ENCODE measurements at places on chromosomes 4 and X.

- DNase-seq = no peak
Observed at GRCh38 chr4:26331380-26331950, 10.7 kb downstream of the RBPJ start.

DNA sequence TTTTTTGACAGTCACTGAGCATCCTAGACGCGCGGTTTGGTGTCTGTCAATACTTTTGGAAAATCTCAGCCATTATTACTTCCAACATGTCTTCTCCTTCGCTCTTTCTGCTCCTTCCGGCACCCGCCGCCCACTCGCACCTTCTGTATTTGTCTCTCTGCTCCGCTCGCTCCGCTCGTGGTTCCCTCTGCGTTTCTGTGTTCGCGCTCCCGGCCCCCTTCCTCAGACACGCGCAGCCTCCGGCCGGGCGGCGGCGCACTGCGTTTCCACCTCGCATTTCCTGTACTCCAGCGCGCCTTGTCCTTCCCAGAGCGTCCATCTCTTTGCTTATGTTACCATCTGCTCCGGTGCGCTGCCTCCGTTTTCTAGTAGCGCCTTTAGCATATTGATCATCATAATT, 21.1 kb downstream of the PDE6B start:
- DNase-seq = no peak

DNA sequence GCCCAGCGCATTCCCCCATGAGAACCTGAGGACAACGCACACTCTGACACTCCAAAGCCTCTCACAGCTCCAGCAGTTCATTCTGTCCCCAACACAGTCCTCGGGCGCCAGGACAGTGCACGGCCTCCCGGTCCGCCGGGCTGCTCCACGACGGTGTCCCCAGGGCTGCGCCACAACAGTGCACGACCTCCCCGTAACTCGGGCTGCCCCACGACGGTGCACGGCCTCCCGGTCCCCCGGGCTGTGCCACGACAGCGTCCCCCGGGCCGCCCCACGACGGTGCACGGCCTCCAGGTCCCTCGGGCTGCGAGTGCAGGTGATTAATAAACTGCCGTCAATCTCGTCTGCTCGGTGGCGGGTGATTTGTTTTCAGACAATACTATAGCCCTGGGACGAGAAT, 585.1 kb upstream of the FRG1 start:
- no peak for DNase-seq

DNA sequence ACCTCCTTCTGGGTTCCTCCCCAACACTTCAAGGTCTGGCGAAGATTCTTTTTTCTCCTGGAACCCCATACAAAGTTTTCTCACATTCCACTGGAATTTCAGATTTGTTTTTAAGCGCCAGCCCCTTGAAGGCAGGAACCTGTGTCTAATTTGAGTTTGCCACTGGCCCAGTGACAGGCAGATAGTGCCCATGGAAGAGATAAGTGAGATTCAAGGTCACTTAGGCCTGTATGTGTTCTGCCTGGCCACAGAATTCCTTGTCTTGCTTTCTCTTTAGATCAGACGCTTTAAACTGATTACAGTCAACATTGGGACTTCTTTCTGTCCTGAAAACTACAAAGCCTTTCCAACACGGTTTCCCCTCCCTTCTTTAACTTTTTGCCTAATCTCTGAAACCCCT, 11.2 kb downstream of the ATOH1 start:
- no peak for DNase-seq

GRCh38 chrX:120564925-120565324, 4.2 kb upstream of the CUL4B start:
- DNase-seq = no peak

DNA sequence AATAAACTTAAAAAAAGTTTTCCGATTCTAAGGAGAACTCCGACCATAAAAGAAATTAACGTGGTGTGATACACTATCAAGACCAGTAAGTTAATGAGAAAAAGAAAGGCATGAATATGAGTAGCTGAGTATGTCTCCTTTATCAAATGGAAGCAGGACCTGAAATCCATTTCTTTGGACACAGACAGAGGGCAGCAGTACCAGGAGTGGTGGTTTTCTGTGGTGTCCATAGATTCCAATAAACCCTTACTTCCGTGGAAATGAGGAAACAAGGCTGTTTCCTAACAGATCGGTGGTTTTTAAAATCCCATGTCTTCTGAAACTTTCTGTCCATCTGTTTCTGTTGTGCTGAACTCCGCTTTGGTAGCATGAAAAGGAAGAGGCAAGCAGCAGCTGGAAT, 128.5 kb upstream of the TSPAN5 start:
- no peak for DNase-seq

DNA sequence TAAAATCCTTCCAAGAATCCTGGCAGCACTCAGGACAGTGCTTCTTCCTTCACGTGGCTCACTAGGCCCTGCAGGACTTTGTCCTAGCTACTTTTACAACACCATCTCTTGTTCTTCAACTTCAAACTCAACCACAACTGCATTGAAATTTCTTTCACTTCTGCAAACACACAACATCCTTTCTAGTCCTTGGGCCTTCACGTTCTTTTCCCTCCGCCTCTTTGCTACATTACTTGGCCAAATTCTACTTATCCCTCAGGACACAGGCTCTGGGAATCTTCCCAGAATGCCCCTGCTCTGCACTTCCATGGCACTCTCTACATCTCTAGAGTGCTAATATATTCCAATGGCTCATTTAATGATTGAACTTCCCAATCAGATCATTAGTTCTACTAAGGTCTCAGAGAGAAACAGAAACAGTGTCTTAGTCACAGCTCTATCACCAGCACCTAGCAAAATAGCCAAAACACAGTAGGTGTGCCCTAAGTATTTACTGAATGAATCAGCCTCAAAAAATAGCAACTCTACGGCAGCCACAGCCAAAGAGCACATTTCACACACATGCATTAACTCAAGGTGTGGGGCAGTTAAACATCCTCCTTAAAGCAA, 73.3 kb downstream of the MANBA start:
- no peak for DNase-seq

GRCh38 chr4:7506572-7506971, 71.8 kb upstream of the PSAPL1 start:
- no peak for DNase-seq

GRCh38 chr4:1238676-1239000, 10.3 kb downstream of the CTBP1 start:
- DNase-seq = no peak

DNA sequence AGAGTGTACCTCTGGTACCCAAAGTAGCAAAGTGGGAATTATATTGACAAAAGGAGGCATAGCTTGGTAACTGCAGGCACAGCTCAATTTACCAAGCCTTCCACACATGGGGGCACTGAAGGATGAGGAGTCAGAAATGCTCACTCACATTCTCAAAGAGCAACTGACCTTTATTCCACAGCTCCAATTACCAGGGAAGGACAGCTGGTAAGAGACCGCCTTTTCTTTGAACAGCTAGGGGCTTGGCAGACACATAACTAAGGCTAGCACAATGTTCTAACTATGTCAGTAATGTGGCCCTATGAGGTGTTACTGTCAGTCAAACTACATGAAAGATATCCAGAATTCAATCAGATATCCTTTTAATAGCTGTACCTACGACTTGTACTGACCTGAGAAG, 20.5 kb upstream of the STS start:
- DNase-seq = no peak

DNA sequence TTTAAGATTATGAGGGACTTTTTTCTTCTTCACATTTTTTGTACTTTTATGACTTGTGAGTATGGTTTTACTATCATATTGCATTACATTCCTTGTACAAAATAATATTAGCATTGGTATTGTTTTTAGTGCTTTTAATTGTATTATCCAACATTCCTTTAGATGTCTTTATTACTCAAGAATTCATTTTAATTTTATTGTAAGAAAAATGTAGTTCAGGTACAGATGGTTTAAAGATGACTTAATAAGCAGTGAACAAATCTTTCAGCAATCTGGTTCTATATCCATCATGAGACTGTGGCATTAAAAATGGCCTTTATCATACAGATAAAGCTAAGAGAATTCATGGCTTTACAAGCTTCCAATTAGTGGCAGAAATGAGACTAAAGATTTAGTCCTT, 191.6 kb downstream of the ANTXR2 start:
- DNase-seq = no peak

DNA sequence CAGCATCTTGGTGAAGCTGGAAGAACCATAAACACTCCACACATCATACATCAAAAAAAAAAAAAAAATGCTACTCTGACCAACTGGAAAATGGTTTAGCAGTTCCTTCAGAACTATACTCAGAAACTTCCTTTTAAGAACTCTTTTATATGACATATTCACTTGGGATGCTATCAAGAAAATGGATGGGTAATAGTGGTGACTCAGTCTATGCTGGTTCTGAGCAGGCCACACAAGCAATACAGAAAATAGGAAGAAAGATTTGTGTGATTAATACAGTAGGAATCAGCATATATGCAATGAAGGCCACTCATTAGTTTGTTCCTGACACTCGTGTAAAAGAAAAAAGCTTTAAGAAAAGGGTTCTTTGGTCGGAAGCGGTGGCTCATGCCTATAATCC, 123.5 kb upstream of the FAT4 start:
- no peak for DNase-seq

GRCh38 chrX:49264460-49264859, at the start of gene FOXP3:
TSS of gene FOXP3 (minus strand) at chrX:49264710. CDS start at chrX:49258505, 6,205 bp downstream.
- peak; percentile 21 for DNase-seq

- DNase-seq = no peak
Observed at GRCh38 chr4:152738827-152739226, 40.7 kb downstream of the TIGD4 start.

DNA sequence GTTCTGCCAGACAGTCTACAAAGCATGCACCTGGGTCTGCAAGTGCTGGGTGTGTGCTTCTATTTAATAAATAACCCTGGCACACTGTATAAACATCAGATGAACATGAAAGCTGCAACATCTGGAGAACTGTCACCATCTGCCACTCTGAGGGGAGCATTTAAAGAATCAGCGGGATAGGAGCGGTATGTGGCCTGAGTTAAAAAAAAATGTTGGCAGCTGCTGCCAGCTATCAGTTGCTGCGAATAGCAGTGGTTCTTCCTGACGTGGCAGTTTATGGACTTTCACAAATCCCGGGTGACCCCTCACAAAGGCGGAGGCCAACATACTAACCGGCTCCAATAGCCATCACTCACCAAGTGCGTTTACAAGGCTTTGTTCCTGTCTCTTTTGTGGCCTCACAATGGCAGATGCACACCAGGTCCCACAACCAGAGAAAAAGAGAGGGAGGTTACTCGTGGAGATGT, 95.1 kb downstream of the RASL11B start:
- DNase-seq = no peak

DNA sequence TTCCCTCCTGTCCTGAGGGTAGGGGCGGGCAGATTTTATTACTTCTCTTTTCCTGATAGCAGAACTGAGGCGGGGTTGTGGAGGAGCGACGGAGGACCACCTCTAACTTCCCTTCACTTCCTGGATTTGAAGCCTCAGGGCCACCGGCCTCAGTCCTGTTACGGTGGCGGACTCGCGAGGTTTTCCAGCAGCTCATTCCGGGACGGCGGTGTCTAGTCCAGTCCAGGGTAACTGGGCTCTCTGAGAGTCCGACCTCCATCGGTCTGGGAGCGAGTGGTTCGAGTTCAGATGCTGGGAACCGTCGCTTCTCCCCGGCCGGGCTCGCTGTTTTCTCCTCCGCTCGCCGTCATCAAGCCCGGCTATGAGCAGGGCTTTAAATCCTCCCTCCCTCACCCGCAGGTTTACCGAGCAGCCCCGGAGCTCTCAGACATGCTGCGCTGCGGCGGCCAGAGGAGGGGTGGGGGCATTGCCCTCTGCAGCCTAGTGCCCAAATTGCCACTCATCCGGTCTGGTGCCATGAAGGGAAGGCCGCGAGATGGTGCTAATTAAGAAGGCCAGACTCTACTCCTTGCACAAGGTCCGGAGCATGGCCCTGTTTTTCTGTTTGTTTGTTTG, 23.3 kb downstream of the HAND2 start:
- no peak for DNase-seq

DNA sequence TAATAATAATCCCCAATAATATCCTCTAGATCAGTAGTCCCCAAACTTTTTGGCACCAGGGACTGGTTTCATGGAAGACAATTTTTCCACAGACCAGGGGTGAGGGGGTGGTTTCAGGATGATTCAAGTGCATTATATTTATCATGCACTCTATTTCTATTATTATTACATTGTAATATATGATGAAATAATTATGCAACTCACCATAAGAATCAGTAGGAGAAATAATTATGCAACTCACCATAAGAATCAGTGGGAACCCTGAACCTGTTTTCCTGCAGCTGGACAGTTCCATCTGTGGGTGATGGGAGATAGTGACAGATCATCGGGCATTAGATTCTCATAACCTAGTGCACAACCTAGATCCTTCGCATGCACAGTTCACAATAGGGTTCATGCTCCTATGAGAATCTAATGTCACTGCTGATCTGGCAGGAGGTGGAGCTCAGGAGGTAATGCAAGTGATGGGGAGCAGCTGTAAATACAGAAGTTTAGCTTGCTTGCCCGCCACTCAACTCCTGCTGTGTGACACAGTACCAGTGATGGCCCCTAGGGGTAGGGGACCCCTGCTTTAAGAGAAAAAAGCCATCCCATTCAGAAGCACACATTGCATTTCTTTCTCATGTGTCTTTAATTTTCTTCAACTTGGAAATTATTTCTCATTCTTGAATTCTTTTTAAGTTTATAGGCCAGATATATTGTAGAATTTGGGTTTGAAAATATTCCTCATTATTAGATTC, 16.0 kb upstream of the SH3RF1 start:
- DNase-seq = no peak

DNA sequence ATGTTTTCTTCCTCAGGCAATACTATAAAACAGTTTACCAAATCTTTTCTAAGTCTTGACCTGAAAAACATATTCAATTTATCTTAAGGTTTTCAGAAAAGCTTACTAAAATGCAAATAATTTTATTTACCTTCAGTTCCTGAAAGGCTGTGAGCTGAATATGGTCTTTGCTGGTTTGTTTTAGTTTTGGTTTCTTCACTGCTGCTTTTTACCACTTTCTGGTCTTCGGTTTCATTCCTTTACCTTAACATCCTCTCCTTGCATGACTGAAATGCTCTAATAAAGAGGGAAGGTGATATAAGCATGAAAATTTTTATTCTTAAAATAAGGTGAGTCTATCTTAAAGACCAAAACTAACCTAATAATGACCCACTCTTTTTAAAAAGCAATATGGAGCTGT, 97.1 kb upstream of the NRK start:
- no peak for DNase-seq

- DNase-seq = no peak
Observed at GRCh38 chrX:41478381-41478911, 31.3 kb downstream of the NYX start.

All from CD4-positive, alpha-beta T cell treated with Interleukin-10 for 1 hour (primary cell).